ENCODE measurements at places on chromosomes 1 and 21.
A peak's percentile ranks its signal among the peaks of the same experiment; 100 is the strongest.

DNA sequence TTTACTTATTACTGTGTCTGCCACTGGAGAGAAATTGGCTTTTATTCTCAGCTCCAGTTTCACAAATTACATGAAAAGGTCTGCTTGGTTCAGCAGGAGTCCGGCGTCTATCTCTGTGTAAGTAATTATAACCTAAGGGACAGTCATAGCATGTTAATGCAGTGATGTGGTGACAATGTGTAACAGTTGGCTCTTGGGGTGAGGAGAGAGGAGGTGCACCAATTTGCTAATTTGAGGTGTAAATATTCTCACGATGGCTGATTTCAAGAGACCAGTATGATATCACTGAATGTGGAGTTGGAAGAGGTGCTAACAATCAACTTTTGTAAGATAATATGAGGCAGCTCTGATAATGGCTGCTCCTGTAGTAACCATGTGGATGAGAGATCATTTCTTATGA, 86.1 kb downstream of the CTH start:
- DNase-seq = no peak

DNA sequence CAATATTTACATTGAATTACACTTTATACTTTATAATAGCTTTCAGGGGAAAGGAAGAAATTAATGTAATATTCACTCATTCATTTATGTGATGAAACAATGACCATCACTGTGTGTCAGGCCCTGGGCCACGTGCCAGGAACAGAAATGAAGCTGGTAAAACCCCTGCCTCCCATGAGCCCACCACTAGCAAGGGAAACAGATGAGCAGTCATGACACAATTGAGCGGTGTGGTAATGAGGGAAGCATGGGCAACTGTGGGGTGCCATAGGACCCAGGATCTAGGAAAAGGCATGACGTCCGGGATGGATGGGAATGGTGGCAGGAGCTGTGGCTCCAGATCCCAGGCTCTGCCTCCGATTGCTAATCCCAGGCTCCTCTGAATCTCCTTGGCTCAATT, 17.0 kb upstream of the SLC5A9 start:
- DNase-seq = no peak

- no peak for DNase-seq
Measured at GRCh38 chr21:21268061-21268471, 269.9 kb downstream of the NCAM2 start.

DNA sequence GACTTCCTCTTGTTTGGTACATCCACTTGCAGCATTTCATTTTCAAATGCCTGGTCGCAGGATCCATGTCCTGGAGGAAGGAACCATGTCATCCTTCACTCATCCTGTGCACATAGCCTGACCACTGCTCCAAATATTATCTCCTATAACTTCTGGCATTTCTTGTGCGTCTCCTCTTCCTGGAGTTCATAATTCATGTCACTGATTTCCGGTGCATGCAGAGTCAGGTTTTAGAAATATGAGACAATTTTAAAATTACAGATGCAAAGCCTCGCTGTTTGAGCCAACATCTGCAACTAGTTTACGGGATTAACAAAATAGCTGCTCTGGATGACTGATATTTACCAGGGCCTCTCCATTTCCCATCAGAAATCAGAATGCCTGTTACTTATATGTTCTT, 268.1 kb downstream of the DNM3 start:
- no peak for DNase-seq

DNA sequence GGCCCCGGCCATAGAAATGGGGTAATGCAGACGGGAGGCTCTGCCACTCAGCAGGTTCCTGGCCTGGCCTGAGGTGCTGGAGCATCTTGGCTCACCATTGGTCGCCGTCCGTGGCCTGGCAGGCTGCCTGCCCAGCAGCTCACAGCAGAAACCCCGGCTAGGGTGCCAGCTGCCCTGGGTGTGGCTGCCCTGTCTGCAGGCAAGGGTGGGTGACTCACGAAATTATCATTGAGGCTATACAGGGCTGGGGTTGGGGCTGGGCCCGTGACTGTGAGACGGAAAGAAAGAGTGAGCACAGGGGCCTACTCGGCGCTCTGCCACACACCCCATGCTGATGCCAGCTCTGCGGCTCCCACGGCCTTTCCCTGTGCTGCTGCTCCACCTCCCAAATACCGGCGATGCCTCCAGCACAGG, 8.0 kb upstream of the PKP1 start:
- peak; percentile 79 for DNase-seq

- DNase-seq = no peak
Measured at GRCh38 chr1:109396871-109397580, 692 bp downstream of the SORT1 start.

DNA sequence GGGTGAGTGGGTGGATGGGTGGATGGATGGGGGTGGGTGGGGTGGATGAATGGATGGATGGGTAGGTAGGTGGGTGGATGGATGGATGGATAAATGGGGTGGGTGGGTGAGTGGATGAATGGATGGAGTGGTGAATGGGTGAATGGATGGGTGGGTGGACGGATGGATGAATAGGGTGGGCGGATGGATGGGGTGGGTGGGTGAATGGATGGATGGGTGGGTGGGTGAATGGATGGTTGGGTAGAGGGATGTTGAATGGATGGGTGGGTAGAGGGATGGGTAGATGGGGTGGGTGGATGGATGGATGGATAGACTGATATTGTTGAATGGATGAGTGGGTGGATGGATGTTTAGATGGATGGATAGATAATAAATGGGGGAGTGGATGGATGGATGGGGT, 26.9 kb upstream of the CCDC27 start:
- no peak for DNase-seq

DNA sequence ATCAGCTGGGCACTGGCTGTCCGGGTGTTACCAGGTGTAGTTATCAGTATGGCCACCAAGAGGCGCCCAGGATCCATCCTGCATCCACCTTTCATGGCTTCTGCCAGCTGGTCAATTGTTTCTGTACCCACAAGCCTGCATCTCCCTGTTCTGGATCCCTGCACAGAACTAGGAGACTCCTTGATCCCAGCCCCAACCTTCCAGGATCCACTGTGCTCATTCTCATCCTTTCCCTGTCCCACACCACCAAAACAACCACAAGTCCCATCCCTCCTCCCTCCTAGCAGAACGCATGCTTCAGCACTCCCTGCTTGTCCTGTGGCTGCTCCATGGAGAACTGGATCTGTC, 27.2 kb upstream of the FOXE3 start:
- DNase-seq = peak; percentile 35

DNA sequence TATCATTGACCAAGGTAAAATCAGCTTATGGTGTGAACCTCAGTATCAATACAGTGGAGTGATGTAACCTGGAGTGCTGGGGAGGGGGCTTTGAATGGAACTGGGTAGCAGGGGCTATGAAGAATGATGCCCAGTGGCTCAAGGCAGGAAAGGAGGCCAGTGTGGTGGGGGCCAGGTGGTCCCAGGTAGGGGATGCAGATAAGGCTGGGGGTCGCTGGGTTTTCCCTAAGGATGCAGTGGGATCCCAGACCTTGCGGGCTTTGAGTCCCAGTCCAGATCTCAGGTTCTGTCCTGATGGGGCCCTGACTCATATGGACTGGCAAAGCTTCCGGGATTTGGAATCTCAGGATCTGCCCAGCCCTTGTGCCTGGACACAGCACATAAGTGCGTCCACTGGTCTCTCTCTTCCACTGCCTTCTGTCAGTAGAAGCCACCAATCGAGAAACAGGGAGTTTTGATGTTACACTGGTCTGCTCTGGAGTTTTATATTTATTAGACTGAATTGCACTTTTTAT, 52.0 kb downstream of the S100B start:
- no peak for DNase-seq

DNA sequence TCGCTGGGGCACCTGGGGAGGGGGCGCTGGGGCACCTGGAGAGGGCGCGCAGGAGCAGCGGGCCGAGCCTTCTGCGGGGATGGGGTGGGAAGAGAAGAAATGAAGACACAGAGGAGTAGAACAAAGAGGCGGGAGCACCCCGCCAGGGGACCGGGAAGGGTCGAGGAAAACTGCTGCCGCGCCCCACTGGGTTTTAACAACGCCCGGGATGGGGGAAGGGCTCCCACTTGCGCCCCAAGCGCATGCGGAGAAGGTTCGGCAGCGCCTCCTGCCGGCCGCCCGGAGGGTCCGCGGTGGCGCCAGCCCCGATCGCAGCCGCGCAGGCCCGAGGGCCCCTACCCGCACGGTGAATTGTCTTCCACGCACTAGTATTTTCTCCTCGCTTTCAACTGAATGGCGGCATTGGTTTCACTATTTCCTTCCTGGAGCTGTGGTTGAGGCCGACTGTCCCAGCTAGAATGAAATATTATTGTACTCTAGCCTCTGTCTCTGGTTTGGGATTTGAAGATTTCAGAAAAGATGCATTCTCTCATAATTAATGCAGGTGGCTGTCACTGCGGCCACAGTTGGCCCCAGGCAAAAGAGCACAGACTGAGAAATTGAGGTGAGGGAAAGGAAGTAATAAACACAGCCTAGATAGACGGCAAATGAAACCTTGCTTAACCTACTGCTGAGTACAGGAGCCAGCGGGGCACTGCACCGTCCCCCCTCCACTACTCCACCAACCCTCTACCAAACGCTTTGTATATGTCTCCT, 57.3 kb downstream of the MAB21L3 start:
- DNase-seq = no peak

DNA sequence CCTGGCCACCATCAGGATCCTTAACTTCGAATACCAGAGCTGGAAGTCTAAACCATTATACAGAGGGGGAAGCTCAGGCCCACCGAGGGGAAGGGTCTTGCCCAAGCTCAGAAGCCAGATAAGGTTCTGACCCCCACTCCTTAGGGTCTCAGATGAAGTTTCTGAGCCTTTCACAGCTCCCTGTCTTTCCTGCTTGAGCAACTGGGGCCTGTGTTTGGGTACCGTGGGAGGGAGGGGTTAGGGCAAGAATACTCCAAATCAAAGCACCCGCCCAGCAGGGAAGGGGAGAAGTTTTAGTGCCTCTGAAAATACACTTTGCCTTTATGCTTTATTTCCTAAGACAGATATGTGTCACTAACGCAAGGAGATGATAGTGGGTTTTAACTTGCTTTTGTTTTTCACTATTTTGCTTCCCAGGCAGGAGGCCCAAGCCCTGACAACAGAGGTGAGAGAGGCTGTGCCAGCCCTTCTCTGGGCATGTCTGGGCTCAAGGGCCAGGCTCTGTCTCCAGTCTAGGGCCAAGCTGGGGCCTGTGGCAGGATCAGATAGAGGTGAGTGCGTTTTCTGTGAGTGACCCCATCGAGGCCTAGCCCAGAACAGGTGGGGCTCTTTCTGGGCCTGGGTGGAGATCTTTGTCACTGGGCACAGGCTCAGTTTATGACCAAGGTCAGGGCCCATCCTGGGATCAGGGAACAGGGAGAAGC, 20.5 kb upstream of the TENT5B start:
- no peak for DNase-seq

DNA sequence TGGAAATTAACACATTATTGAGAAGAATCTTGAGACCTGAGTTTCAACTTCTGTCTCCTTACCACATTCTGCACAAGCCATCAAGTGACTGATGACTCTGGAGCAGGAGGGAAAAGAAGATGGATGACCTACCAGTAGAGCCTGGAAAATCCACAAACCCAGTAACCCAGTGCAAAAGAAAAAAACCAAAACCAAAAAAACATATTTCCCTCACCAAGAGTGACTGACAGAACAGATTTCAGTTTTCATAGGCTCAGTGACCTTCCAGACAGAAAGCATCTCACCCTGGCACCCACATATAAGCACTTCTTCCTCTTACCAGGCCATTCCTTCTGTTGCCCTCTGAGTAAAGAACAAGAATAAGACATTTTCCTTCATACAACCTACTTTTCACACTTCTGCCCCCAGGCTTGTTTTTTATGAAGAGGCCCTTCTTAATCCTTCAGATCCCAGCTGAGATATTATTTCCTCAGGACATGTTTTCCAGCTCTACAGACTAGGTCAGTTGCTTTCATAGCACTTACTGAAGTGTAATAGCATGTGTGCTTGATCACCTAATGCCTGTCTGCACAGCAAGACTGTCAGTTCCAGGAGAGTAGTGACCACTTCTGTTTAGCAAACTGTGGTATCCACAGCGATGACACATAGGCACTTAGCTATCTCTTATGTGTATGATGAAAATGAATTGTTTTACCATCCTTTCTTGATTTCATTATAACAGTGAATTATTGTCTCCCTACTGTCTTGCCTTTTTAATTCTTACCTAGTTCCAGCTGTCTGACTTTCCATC, 4.0 kb downstream of the TSACC start:
- DNase-seq = no peak

Measured in HCT116 (cell line).